ENCODE measurements at places on chromosomes 11 and 22. TPM values are rescaled to one million over a fixed set of nuclear protein-coding genes. Genes with fewer than 3 reads are reported as not detected.

DNA sequence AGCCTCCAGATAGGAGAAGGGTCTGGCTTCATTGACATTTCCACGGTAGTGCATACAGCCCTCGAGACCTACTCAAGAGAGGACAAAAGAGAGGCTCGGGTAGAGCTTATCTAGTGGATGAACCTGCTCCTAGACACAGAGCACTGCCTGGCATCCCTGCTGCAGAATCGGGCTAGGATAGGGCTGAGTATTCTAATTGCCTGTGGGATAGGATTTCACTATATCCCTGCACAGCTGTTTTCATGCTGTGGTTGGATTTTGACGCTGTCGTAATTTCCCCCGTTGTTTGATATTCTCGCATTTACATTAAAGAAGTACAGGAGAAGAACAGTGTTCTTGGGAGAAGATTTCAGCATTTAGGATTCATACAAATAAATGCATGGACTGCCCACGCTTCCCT, 107.8 kb downstream of the KIRREL3 start:
- DNase-seq: no peak

- DNase-seq: no peak
These were observed 30.2 kb upstream of the KLHL35 start for GRCh38 chr11:75463106-75463774.

GRCh38 chr11:132649277-132649676, 883.0 kb downstream of the OPCML start:
- no peak for DNase-seq

DNA sequence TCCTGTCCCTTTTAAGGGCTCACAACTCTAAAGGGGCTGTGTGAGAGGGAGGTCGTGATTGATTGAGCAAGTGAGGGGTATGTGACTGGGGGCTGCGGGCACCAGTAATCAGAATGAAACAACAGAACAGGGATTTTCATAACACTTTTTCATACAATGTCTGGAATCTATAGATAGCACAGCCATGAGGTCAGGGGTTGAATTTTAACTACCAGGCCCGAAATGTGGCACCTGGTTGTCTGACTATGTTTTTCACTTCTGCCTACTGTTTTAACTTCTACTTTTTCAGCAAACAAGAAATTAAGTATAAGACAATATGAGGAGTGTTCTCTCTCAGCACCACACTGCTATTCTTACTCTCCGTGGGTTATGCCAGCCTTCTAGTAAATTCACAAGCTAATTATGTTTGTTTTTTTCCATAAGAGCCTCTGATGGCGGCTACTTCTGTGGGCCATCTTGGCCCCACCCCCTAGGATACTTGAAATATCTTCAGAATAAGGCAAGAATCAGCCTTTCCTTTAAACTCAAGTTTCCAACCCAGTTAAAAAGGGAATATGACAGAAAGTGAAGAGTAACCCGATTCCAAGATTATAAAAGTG, 552.8 kb upstream of the CHORDC1 start:
- DNase-seq: no peak

- DNase-seq: no peak
These were observed 95.8 kb downstream of the TBC1D22A start for GRCh38 chr22:46858181-46858771.

DNA sequence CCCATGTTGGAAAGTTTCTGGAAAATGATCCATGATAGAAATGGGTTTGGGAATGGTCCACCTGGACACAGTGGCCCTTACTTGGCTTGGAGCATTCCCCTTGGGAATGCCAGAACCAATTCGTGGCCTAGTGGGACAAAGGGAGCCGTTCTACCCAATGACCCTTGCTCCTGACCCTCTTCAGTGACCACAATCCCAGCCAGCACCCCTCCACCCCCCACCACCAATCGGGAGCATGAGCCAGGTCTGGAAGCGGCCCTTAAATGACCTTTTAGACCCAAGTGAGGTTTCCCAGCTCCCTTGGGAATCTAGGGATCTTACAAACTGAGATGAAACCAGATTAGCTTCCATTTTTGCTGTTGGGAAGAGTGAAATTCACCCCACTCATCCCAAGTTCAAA, 51.3 kb upstream of the CDON start:
- DNase-seq: no peak

DNA sequence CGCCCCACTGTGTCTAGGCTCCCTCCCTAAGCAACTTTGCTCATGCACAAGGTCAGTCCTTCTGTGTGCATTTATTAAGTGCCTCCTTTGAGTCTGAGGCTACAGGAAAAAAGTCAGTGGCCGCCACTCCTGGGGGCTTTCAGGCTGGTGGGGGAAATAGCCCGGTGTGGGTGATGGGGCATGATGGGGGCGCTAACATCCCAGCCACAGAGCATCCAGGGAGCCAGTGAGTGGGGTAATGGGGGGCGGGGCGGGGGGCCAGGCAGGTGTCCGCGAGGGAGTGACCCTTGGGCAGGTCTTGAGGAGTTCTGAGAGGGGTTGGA, 9.9 kb upstream of the EHD1 start:
- DNase-seq: no peak

Gene MYOD1
- not detected for total RNA-seq

Gene USP2
- 173 TPM for total RNA-seq

Gene NCAM1
- 244 TPM for total RNA-seq

Gene PATE2
- not detected for total RNA-seq

Gene CTSF
- 64.5 TPM for total RNA-seq

All from left ventricle myocardium superior (tissue), 1 donor.